ENCODE measurements at places on chromosomes 7 and 10. TPM values are rescaled to one million over a fixed set of nuclear protein-coding genes. Genes with fewer than 3 reads are reported as not detected.

The OR6V1 gene
- not detected for total RNA-seq

The NXPH1 gene
- total RNA-seq = not detected

The TFR2 gene
- under 0.01 TPM for total RNA-seq

The ENKUR gene
- 0.20 TPM for total RNA-seq

The CYP26C1 gene
- 0.44 TPM for total RNA-seq

The SORBS1 gene
- total RNA-seq = 1.1 TPM

The EGR2 gene
- total RNA-seq = under 0.01 TPM

The GLUD1 gene
- total RNA-seq = 141 TPM

The LRIT1 gene
- not detected for total RNA-seq

The PRXL2A gene
- total RNA-seq = 195 TPM

The OPN1SW gene
- total RNA-seq = not detected

The HPSE2 gene
- total RNA-seq = not detected

The NUTM2E gene
- total RNA-seq = not detected

The CTAGE15 gene
- total RNA-seq = not detected

The CALML3 gene
- total RNA-seq = not detected

The CDHR3 gene
- total RNA-seq = 0.60 TPM

The TRIL gene
- total RNA-seq = 15.0 TPM

The TMEM176B gene
- total RNA-seq = not detected

The C7orf57 gene
- not detected for total RNA-seq

The UBTD1 gene
- 41.6 TPM for total RNA-seq

The ZNF804B gene
- total RNA-seq = not detected

The GPR141 gene
- not detected for total RNA-seq

The SUGCT gene
- 0.87 TPM for total RNA-seq

The EN2 gene
- not detected for total RNA-seq

The FGFR2 gene
- not detected for total RNA-seq

The HYAL4 gene
- 0.20 TPM for total RNA-seq

The KIAA1549 gene
- total RNA-seq = 2.4 TPM

The LIPM gene
- not detected for total RNA-seq

The ITPRID1 gene
- not detected for total RNA-seq

The HECW1 gene
- total RNA-seq = not detected

The PKD2L1 gene
- total RNA-seq = not detected

The LRRC18 gene
- total RNA-seq = not detected

The RADIL gene
- 2.0 TPM for total RNA-seq

The CPVL gene
- 0.22 TPM for total RNA-seq

The TET1 gene
- 0.60 TPM for total RNA-seq

The CLCN1 gene
- total RNA-seq = not detected

The COL13A1 gene
- 1.2 TPM for total RNA-seq

The C10orf95 gene
- 0.22 TPM for total RNA-seq

The PITRM1 gene
- 35.9 TPM for total RNA-seq

The TUBAL3 gene
- total RNA-seq = not detected

The H2BK1 gene
- not detected for total RNA-seq

The CWF19L1 gene
- 21.0 TPM for total RNA-seq

The CYP3A4 gene
- not detected for total RNA-seq

The MYL10 gene
- not detected for total RNA-seq

The FRAT2 gene
- 8.1 TPM for total RNA-seq

The ZSWIM8 gene
- total RNA-seq = 55.8 TPM

The TMEM273 gene
- total RNA-seq = 4.8 TPM

The AKR1C4 gene
- not detected for total RNA-seq

The TEX47 gene
- not detected for total RNA-seq

The ANLN gene
- 6.3 TPM for total RNA-seq

The VWA2 gene
- total RNA-seq = not detected

The MYO1G gene
- under 0.01 TPM for total RNA-seq

The LBX1 gene
- total RNA-seq = not detected

The FHIP2A gene
- 20.5 TPM for total RNA-seq

The MPP7 gene
- 21.6 TPM for total RNA-seq

The PYROXD2 gene
- 4.6 TPM for total RNA-seq

Data from lung microvascular endothelial cell (primary cell).